ENCODE measurements at places on chromosomes 5 and 9. TPM values are rescaled to one million over a fixed set of nuclear protein-coding genes. Genes with fewer than 3 reads are reported as not detected.

Gene IFNA21
- total RNA-seq, result not detected

Gene RRAGA
- total RNA-seq, result 59.0 TPM

Gene ELOVL7
- 10.4 TPM for total RNA-seq

Gene MCIDAS
- 0.21 TPM for total RNA-seq

Gene EMB
- total RNA-seq, result not detected

Gene SPINK7
- total RNA-seq, result not detected

Gene PRUNE2
- total RNA-seq, result 3.8 TPM

Gene SPINK4
- total RNA-seq, result 4.5 TPM

Gene UGT3A2
- total RNA-seq, result 0.12 TPM

Measured in H4 (cell line).